ENCODE measurements at places on chromosomes 7 and 10.

DNA sequence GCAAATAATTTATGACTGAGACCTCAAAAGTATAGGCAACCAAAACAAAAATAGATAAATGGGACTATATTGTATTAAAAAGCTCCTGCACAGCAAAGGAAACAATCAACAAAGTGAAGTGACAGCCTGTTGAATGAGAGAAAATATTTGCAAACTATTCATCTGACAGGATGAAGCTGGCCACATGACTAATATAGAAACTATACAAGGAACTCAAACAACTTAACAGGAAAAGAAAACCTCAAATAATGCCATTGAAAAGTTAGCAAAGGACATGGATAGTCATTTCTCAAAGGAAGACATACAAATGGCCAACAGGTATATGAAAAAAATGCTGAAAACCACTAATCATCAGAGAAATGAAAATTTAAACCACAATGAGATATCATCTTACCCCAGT is 245.1 kb downstream of the STK31 start:
- no peak for DNase-seq

- DNase-seq = no peak
These were observed 8.7 kb upstream of the CDHR1 start for GRCh38 chr10:84185526-84186175.

GRCh38 chr10:101241840-101242707 is 12.8 kb upstream of the LBX1 start:
- DNase-seq = no peak

GRCh38 chr10:35503578-35503977 is 101.6 kb upstream of the GJD4 start:
- DNase-seq = no peak

GRCh38 chr7:156765901-156766656 is 125.5 kb downstream of the RNF32 start:
- no peak for DNase-seq

- DNase-seq = no peak
These were observed 3.1 kb downstream of the ABHD11 start for GRCh38 chr7:73735528-73735905.

DNA sequence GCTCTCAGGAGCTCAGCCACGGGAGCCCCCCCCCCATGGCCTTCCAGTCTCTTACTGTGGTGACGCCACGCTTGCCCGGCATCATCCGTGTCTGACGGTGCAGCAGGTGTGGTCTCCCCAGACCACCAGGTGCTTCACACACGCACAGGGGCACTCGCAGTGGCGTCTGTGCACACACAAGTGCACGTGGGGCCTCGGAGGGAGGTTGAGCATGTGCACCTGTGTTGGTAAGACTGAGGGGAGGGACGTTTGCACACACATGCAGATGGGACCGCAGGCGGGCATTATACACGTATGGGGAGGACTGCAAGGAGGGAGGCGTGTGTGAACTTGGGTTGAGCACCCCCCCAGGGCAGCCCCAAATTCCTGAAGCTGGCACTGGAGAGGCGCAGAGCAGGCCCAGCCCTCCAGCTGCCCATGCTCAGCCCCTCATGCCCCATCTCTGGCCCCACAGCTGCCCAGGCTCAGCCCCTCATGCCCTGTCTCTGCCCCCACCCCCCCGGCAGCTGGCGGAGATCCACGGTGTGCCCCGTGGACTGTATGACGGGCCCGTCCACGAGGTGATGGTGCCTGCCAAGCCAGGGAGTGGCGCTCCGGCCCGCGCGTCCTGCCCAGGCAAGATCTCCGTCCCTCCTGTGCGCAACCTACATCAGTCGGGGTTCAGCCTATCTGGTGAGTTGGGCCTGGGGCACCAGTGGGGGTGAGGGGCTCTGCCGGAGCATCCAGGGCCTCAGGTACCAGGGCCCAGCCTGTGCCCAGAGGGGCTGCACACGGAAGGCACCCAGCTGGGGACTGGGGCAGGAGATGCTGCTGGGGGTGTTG is 16.7 kb downstream of the DPYSL4 start:
- no peak for DNase-seq

- DNase-seq = peak; percentile 38
These were observed 21.7 kb downstream of the CCM2 start for GRCh38 chr7:45021604-45022296.

- no peak for DNase-seq
These were observed 22.9 kb downstream of the GTF2IRD1 start for GRCh38 chr7:74476626-74477025.

DNA sequence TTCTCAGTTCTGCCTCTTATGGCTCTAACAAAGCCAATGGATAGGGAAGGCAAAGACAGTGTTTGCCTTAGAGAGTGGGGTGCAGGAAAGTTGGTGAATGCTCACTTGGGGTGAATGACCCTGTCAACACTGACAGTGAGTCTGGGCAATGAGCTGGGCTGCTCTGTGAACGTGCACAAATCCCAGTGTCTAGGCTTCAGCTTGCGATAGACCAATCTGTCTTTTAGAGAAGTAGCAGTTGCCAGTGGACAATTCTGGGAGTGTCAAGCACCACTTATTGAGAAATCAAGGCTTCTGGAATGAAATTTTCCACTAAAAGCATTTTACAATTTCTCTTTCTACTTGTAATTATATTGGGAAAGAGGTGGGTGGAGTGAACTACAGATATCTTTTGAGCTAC is 141.4 kb downstream of the HERPUD2 start:
- no peak for DNase-seq

DNA sequence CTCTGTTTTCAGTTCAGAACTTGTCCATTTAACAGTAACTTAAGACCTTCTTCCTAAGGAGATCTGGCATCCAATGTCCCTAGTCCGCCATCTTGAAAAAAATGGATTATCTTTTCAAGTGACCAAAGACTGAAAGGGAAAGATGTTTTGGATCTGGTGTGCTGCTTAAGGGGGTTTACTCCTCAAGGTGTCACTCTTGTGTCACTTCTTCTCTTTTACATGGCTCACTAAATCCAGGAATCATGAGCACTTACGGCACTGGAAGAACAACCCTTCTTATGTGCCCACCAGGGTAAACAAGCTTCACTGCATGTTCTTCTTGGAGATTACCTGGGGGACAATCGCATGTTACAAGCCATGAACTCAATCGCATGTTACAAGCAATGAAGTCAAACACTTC is 43.7 kb downstream of the ANXA8 start:
- DNase-seq = no peak

DNA sequence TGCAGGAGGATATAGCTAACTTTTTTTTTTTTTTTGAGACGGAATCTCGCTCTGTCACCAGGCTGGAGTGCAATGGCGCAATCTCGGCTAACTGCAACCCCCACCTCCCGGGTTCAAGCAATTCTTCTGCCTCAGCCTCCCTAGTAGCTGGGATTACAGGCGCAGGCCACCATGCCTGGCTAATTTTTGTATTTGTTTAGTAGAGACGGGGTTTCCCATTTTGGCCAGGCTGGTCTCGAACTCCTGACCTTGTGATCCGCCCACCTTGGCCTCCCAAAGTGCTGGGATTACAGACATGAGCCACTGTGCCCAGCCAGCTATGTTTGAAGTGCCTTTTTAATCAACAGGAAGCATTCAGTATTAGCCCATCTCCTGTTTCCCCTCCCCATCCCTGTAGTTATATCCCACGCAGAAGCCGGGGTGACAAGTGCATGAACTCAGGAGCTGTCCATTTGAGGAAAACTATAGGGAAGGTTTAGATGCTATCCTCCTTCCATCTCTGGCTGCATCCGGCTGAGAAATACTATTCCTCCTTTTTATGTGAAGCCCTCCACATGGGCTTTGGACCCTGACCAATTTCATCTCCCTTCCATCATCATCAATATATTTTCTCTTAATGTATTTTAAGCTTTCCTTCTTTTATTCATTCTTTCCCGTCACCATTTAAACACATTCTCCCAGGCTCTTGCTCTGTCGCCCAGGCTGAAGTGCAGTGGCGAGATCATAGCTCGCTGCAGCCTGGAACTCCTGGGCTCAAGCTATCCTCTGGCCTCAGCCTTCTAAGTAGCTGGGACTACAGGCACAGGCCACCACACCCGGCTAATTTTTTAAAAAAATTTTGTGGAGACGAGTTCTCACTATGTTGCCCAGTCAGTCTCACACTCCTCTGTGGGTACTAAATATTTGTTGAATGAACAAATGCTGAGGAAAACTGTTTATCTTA is 1.3 kb upstream of the POT1 start:
- DNase-seq = no peak

- no peak for DNase-seq
These were observed 423.2 kb downstream of the RPS24 start for GRCh38 chr10:78456649-78457400.

DNA sequence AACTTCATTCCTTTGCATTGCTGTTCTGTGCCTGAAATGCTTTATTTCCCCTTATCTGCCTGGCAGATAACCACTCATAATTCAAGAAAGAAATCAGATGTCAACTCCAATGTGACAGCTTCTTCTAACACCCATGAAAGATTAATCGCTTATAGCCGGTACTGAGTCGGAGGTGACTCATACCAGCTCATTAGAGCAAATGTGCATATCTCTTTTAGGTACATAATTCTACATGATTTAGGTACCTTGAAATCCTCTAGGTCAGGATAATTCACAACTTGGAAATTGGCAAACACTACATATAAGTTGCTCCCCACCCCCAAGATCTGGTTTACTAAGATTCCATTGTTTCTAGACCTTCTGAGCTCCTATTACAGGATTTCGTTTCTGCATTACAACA is 554.4 kb upstream of the SORCS1 start:
- no peak for DNase-seq

GRCh38 chr7:81161451-81162075 is 242.7 kb upstream of the SEMA3C start:
- peak; percentile 92 for DNase-seq

- no peak for DNase-seq
These were observed 9.2 kb downstream of the AGBL3 start for GRCh38 chr7:134995239-134996096.

- peak; percentile 38 for DNase-seq
These were observed 388.3 kb upstream of the ETV1 start for GRCh38 chr7:14377646-14378266.

DNA sequence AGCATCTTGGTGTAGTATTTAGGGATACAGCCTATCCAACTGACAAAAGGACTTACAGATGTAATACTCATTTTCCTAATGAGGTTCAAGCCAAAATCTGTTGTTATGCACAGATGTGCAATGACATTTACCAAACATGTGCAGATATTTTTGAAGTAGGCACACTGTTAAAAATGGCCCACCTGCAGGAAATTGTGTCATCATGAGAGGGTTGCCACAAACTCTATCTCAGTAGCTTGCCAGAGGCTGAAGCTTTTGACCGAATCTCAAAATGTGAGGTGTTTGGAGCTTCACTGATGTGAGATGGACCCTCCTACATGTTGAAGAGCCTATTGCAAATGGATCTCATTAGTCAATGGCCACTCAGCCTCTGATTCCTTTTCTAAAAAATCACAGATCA is 89.7 kb upstream of the CSTF2T start:
- DNase-seq = no peak

GRCh38 chr10:129045599-129045998 is 421.4 kb upstream of the MGMT start:
- DNase-seq = no peak

DNA sequence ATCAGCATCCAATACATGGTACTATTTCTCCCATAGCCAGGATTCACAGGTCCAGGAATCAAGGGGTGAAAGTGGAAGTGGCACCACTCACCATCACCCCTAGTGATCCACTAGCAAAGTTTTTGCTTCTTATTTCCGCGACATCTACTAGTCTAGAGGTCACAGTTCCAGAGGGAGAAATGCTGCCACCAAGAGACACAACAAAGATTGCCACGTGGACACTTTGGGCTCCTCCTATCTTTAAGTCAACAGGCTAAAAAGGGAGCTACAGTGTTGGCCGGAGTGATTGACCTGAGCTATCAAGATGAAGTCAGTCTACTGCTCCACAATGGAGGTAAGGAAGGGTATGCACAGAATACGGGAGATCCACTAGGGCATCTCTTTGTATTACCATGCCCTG is 178.2 kb downstream of the AKR1D1 start:
- DNase-seq = no peak

GRCh38 chr10:14429043-14429700 is 98.4 kb upstream of the FRMD4A start:
- DNase-seq = no peak

Data from HFFc6 (cell line).